ENCODE measurements at places on chromosomes 1 and 21.

DNA sequence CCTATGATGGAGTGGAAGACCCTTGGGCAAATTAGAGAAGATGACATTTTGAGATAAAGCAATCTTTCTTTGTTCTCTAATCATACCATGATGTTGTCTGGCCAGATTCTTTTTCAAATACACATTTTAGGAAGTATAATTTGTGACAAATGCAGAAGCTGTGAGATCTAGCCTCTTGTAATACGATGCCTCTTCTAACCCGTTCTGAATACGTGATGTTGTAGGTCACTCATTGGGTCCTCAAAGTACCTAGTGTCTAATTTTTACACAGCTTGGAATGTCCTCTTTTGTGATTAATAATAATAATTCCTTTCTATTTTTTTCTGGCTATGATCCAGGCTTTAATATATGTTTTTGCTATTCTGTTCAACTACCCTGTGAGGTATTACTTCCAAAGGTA is 502.7 kb downstream of the NUF2 start:
- DNase-seq: no peak

DNA sequence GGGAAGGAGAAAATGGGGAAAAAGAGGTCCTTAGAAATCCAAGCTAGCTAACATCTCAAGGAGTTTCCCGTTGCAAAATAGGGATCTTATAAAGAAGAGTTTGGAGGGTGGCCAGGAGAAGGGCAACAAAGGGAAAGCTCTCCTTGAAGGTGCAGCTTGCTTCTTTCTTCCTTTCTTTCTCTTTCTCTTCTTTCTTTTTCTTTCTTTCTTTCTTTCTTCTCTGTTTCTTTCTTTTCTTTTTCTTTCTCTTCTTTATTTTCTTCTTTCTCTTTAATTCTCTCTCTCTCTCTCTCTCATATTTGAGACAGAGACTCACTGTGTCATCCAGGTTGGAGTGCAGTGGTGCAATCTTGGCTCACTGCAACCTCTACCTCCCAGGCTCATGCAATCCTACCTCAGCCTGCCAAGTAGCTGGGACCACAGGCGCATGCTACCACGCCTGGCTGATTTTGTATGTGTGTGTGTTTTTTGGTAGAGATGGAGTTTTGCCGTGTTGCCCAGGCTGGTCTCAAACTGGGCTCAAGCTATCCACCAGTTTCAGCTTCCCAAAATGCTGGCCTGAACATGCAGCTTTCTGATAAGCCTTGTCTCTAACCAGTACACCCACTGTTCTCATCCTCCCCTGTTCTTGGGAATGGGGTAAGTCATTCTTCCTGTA is 44.4 kb downstream of the RNF11 start:
- no peak for DNase-seq

DNA sequence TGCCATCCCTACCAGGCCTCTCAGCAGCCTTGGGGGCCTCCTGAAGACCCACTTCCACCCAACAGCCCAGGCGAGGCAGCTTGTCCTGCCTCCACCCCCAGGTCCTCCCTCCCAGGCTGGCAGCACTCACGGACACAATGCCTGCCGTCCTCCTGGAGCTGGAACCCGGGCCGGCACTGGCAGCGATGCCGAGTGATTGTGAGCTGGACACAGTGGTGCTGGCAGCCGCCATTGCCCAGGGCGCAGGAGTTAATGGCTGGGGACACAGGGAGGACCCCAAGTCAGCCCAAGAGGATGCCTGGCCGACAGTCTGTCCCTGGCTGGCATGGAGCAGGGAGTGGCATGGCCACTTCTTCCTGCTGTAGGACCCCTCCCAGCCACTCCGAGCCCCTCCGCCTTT is 60.8 kb downstream of the ARHGEF16 start:
- no peak for DNase-seq

DNA sequence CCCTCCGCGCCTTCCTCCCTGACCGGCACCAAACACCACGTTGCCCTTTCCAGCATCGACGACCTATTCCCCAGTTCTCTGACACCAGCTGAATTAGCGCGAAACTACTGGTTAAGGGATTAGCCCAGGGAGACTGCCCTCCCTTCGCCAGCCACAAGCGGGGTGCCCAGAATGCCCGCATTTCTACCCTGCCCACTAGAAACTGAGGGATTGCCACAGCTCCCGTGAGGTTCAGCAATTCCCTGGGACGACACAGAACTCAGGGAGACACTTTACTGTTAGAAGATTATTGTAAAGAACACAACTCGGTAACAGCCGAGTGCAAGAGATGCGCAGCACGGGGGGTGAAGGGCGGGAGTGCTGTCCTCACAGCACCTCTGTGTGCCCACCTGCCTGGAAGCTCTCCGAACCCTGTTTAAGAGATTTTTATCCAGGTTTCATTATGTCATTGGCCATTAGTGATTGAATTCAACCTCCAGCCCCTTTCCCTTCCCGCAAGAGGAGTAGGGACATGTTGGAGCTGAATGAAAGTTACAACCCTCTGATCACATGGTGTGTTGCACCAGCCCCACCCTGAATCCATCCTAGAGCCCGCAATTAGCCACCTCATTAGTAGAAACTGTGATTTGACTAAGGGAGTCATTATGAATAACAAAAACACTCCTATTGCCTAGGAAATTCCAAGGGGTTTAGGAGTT is 15.8 kb upstream of the RIPPLY3 start:
- no peak for DNase-seq

- DNase-seq: no peak
Measured at GRCh38 chr1:65691972-65692371, 100.7 kb upstream of the PDE4B start.

Data from activated T-cell treated with anti-CD3 and anti-CD28 coated beads for 1 hour (primary cell).